ENCODE measurements at places on chromosomes 13 and 19.

DNA sequence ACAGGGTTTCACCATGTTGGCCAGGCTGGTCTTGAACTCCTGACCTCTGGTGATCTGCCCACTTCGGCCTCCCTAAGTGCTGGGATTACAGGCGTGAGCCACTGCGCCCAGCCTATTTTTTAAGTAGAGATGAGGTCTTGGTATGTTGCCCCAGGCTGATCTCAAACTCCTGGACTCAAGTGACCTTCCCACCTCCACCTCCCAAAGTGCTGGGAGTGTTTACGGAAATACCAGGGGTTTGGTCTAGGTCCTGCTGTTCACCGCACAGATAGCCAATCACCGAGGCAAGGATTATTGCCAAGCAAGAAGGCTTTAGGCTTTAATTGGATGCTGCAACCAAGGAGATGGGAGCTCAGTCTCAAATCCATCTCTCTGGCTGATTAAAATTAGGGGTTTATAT lies 11.6 kb downstream of the CLEC4G start:
- DNase-seq: no peak

GRCh38 chr19:45063851-45064801 lies 12.2 kb downstream of the ZNF296 start:
- DNase-seq: no peak

DNA sequence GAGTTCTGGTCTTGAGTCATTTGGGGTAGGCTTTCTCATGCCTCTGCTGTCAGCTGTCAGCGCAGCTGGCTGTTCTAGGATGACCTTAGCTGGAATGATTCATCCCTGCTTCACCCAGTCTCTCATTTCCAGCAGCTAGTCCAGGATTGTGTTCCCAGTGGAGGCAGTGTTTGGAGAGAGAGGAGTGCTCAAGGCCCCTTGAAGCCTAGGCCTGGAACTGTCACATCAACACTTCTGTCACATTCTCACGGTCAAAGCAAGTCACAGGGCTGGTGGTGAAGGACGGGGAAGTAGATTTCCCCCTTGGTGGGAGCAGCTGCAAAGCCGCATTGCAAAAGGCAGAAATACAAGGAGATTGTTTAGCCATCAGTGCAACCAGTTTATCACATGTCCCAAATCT lies 15.2 kb downstream of the TPT1 start:
- no peak for DNase-seq

- DNase-seq: no peak
Measured at GRCh38 chr19:57872450-57872849, 16.4 kb downstream of the ZNF814 start.

DNA sequence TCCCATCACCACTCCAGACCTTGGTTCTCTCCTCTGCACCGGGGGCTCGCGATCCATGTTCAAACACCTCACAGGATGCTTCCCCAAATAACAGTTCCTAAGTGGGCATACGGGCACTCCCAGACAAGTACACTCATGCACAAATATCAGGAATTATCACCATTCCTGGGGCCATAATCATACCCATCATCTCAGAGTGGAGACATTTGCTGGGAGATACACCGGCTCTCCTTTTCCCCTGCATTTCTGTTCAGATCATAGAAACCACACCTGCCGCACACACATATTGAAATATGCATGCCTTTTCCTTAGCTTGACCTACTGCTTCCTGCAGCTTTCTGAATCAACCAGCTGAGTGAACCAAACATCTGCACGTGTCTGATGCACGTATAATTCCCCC lies 33.9 kb upstream of the MBNL2 start:
- DNase-seq: no peak

GRCh38 chr19:54902061-54902460 lies 3.9 kb upstream of the NCR1 start:
- no peak for DNase-seq

DNA sequence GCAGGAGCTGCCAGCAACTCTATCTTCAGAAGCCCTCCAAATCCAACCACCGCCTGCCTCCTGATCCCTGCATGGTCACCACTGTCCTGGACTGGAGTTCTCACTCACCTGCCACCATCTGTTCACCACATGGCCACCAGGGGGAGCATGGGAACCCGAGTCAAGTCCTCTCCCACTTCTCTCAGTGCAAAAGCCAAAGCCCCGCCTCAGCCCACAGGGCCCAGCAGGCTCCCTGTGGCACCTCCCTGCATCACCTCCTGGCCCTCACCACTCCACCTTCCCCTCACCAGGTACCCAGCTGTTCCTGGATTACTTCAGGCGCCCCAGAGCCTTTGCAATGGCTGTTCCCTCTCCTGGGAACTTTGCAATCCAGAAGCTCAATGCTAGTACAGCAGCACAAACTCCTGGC lies 5.3 kb downstream of the DHPS start:
- DNase-seq: peak; percentile 47

DNA sequence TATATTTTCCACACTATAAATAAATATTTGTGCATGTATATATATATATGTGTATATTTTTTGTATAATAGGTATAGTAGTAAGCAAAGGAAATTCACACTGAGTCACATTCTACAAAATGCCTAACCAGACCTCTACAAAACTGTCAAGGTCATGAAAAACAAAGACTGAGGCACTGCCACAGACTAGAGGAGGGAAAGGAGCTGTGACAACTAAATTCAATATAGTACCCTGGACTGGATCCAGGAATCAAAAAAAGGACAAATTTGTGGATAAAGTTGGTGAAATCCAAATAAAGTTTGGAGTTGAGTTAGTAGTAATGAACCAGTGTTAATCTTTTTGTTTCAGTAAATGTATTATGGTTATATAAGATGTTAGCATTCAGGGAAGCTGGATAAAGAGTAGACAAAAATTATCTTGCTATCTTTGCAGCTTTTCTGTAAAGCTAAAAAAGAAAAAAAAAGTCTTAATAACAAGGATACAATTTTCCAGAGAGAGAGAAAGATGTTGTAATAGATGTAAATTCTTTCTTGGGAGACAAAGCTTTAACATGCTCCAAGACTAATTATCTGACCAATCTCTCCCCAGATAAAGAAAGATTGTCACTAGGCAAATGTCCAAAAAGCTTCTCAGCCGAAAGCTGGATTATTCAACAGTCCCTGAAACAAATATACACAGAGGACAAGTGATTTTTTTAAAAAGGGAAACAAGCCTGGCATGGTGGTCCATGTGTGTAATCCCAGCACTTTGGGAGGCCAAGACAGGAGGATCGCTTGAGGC lies 19.1 kb downstream of the SYDE1 start:
- no peak for DNase-seq

- no peak for DNase-seq
Measured at GRCh38 chr19:16945364-16945714, 56.5 kb downstream of the F2RL3 start.

- no peak for DNase-seq
Measured at GRCh38 chr19:45638930-45639729, at the start of gene EML2. TSS of gene EML2 (minus strand) at chr19:45639397. CDS start at chr19:45639376, 21 bp downstream.

GRCh38 chr19:35040826-35041547 lies 534 bp upstream of the HPN start:
- no peak for DNase-seq

DNA sequence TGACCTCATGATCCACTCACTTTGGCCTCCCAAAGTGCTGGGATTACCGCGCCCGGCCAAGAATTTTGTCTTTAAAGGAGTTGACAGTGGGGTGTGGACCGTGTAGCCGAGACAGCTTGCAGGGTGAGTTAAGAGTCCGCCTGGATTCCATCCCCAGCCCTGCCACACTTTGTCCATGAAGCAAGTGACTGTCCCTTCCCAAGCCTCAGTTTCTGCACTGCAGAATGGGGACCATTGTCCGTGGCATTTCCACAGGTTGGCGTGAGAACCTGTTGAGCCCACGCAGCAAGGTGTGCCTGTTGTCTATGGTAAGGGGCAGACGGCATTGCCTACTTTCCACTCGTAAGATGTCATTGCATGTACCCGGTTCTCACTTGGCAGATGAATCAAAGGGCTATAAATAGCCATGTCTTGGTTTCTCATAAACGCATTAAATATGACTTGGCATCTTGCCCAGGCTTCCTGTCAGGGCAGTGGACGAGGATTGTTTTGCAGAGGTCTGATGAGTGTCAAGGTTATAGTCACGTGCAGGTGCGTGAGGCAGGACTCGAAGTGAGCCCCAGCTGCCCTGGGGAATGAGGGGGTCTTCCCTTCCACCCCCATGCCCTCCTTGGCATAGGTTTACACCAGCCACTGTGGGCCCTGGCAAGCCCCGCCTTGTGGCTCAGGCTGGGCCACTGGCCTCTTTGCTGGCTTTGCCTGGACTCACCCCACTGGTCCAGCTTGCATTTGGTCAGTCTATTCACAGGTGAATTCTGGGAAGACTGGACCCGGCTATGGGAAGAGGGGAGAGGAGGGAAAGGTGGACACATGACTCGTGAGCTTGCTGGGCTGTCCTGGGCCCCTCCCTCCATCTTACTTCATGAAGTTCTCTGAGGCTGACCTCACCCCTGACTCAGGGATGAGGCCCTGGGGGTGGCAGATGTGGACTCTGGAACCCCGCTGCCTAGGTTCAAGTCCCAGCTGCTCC lies 14.6 kb downstream of the FAM187B start:
- peak; percentile 85 for DNase-seq

- no peak for DNase-seq
Measured at GRCh38 chr13:35814605-35815011, 316.6 kb downstream of the DCLK1 start.

GRCh38 chr19:5954293-5954692 lies 23.6 kb downstream of the RANBP3 start:
- no peak for DNase-seq

DNA sequence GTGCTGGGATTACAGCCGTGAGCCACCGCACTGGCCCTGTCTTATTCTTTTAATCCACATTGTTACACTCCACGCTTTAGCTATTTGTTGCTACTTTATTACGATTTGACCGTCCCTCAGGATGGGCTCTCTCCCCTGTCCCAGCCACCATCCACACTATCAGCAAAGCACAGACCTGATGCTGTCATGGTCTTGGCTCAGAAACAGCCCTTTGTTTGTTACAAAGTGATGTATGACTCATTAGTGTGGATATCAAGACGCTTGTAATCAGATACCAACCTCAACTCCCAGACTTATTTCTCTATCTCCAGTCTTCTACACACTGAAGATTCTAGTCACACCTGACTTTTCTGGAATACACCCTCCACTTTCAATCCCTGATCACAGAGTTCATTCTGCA lies 84.6 kb upstream of the FREM2 start:
- DNase-seq: no peak

DNA sequence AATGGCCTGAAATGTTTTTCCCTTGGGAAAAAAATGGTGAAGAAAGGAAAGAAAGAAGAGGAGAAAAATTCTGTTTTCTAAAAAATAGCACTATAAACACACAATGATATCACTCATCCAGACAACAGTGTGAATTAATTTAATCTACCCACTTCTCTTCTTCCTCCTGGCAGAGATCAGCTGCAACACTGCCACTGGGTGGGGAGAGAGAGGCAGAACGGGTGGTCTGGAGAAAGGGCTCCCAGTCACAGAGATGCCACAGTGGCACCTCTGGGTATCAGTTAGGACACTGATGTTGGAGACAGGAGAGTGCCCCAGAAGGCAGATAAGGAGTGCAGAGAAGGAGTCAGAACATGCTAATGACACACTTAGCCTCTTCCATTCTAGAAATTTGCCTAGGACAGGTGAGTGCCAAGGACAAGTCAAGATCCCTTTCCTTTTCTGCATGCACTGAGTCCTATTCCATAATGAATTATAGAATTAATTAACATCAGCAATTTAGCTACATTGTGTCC lies 168.6 kb downstream of the SUCLA2 start:
- no peak for DNase-seq

DNA sequence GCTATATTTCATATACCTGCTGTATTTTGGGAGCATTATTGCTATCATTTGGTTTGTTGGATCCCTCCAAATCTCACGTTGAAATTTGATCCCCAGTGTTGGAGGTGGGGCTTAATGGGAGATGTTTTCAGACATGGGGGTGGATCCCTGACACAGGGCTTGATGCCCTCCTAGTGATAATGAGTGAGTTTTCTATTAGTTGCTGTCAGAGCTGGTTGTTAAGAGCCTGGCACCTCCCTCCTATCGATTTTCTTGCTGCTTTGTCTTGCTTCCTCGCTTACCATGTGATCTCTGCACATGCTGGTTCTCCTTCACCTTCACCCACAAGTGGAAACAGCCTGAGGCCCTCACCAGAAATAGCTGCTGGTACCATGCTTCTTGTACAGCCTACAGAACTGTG lies 259.9 kb upstream of the STARD13 start:
- no peak for DNase-seq

GRCh38 chr19:40217934-40218890 lies at the start of gene TTC9B:
TSS of gene TTC9B (minus strand) at chr19:40218384. CDS start at chr19:40218381, 3 bp downstream.
- no peak for DNase-seq

DNA sequence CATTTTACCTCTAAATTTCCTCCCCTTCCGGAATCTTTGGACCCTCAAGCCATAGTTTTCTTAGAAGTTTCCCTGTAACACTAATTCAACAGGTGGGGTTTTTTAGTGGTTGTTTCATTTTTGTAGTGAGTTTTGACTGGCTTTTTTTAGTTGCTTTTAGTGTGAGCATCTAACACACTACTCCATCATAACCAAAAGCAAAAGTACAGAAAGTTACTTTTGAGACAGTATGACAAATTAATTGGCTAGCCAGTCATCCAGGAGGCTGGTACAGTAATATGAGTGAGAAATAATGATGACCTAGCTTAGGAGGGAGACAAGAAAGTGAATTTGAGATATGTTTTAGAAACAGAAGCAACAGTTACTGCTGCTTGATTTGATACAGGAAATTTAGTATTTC lies 71.5 kb downstream of the DNAJC15 start:
- DNase-seq: no peak

DNA sequence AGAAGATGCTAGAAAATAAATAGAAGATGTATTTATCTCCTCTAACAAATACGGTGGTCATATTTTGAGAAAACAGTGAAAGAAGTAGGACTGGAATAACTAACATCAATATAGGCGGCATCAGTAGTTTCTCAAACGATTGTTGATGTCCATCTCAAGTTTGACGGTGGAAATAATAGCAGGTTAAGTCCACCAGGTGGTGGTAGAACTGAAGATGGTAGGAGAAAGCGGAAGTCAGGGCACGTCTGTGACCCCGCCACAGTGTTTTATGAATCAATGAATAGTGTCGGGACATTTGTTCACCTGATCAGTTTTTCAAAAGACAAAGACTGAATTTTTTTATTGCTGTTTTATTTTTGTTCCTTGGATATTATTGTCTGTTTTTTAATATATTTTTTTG lies 706.4 kb upstream of the SLC10A2 start:
- DNase-seq: no peak

DNA sequence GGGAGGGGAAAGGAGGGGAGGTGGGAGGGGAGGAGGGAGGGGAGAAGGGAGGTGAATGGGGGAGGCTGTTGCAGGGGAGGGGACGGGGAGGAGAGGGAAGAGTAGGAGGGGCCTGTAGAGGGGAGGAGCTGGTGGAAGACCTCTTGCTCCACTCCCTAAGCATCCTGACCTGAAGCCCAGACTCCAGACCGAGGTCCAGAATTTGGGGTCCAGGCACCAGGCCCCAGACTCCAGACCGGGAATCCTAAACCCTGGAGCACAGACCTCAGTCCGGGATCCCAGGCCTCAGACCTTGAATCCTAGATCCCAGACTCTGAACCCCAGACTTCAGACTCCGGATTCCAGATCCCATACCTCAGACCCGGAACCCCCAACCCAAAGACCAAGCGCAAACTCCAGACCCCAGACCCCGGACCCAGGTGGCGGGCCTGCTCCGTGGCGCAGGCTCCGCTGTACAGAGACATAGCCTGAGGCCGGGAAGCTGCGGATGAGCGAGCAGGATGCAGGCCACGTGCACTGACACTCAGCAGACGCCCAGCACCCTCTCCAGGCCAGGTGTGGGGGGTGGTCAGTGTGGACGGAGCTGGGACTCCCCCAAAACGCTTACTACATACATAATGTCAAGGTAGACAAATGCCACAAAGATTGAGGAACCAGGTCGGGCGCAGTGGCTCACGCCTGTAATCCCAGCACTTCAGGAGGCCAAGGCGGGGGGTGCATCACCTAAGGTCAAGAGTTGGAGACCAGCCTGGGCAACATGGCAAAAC lies 710 bp upstream of the BTBD2 start:
- DNase-seq: no peak

Data from Panc1 (cell line).